Epithelial cell of esophagus (primary cell): ENCODE measurements at places on chromosomes 3 and 15.

GRCh38 chr3:128307781-128308469 lies 154.6 kb downstream of the EEFSEC start:
- no peak for DNase-seq

- DNase-seq = no peak
These were observed 50.6 kb upstream of the C3orf80 start for GRCh38 chr3:160174621-160175020.

- no peak for DNase-seq
These were observed 176.0 kb downstream of the SATB1 start for GRCh38 chr3:18249126-18249525.

- DNase-seq = no peak
These were observed 1.3 kb downstream of the GATM start for GRCh38 chr15:45376967-45377608.

GRCh38 chr3:53175613-53176540 lies 14.9 kb downstream of the PRKCD start:
- DNase-seq = no peak

- no peak for DNase-seq
These were observed 72.8 kb downstream of the DLG1 start for GRCh38 chr3:197225579-197225978.

DNA sequence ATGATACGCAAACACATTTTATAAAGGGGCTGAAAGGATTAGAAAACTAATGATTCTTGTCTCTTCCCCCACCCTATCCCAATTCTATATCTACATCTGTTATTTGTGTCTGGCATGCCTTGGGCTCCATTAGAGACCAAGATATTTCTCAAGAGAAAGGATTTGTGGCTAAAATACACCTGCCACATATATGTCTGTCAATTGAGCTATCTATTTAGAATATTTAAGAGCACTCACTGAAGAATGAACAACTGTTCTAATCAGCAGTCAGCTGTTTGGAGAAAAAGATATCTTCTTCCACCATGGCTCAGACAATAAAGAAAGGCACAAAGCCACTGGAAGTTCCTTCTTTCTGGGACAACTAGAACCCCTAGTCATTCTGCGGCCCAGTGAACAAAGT lies 61.7 kb upstream of the LRRN1 start:
- no peak for DNase-seq

DNA sequence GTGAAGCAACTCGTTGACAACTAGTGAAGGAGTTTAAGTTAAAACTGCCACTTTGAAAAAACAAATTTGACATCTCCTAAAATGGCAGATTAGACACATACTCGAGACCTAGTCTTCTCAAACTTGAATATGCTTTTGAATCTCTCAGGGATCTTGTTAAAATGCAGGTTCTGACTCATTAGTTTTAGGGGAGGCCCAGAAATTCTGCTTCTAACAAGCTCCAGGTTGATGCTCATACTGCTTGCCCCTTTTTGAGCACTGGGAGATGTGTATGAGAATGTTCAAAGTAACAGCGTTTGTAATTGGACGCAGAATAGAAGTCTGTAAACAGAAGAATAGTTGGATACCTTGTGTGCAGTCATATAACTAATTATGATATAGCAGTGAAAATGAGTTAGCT lies 1.6 kb downstream of the C3orf38 start:
- DNase-seq = peak; percentile 16

DNA sequence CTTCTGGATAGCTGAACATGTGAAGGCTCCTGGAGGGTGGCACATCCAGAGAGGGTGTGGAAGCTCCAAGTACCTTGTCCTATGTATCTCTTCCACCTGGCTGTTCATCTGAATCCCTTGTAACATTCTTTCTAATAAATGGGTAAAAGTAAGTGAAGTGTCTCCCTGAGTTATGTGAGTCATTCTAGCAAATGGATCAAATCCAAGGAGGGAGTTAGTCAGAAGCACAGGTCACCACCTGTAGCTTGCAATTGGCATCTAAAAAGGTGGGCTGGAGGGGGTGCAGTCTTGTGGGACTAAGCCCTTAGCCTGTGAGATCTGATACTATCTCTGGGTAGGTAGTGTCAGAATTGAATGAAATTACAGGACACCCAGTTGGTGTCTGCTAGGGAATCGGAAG lies 71.0 kb downstream of the WWTR1 start:
- peak; percentile 83 for DNase-seq

- peak; percentile 90 for DNase-seq
These were observed 1.7 kb downstream of the RAB11A start for GRCh38 chr15:65870889-65871533.

DNA sequence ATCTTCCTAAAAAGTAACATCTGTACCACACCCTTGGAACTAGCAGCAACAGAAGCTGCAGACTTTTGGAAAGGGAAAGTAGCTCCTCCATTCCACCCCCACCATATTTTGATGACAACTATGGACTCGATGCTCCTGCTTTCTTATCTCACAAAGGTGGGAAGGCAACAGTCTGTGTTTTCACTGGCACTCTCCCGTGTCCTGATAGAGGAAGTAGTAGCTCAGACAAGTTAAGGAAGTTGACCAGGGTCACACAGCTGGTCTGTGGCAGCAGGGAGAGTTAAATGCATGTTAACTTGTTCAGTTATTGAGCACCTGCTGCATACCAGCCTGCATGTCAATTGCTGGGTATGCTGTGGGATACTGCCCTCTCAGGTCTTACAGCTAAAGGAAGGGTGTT lies 33.1 kb downstream of the BHLHE40 start:
- DNase-seq = no peak

- no peak for DNase-seq
These were observed 132.5 kb downstream of the CMSS1 start for GRCh38 chr3:99949956-99950670.

GRCh38 chr15:75751891-75752290 lies 39.2 kb upstream of the CSPG4 start:
- DNase-seq = no peak

- DNase-seq = no peak
These were observed 236.4 kb upstream of the MRPL3 start for GRCh38 chr3:131739211-131739610.

- DNase-seq = no peak
These were observed 21.5 kb upstream of the SNRPA1 start for GRCh38 chr15:101316529-101316928.

GRCh38 chr15:72785432-72785831 lies 1.9 kb upstream of the ADPGK start:
- DNase-seq = no peak
